ENCODE measurements at places on chromosomes 13 and 19.

- DNase-seq: no peak
These were observed 343.5 kb downstream of the GPC5 start for GRCh38 chr13:91741925-91742324.

DNA sequence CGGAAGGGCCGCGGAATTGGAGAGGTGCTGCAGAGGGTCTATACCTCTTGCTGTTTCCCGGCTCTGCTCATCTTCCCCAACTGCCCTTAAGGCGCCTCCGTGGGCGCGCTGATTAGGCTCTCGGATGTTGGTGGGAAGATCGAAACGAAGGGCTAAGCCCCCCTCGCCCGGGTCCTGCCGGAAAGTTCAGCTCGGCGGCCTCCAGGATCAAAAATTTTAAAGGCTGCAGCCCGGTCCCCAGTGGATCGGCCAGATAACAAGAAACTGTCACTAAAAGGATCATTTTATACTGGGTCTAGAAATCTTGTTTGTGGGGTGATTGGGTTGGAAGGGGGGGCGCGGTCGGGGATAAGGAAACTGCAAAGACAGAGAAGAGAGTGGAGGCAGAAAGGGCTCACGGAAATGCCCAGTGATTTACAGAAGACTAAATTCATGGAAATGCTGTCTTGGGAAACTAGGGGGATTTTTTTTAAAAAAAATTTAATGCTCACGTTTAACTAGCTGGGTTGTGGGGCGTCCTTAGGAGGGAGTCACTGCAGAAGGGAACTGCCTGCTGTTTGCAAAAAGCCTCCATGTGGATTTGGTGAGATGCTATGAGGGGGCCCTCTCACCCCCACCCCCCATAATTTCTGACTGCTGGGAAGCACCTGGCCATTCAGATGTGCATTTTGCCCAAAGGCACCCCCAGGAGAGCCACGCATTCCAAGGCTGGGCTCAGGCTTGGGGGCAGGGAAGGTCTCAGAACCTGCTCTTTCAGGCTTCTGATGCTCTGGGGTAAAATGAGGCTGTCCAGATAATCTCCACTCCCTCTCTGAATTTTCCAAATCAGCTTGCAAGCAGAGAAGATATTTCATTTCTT is 7.7 kb downstream of the CDX2 start:
- DNase-seq: no peak

DNA sequence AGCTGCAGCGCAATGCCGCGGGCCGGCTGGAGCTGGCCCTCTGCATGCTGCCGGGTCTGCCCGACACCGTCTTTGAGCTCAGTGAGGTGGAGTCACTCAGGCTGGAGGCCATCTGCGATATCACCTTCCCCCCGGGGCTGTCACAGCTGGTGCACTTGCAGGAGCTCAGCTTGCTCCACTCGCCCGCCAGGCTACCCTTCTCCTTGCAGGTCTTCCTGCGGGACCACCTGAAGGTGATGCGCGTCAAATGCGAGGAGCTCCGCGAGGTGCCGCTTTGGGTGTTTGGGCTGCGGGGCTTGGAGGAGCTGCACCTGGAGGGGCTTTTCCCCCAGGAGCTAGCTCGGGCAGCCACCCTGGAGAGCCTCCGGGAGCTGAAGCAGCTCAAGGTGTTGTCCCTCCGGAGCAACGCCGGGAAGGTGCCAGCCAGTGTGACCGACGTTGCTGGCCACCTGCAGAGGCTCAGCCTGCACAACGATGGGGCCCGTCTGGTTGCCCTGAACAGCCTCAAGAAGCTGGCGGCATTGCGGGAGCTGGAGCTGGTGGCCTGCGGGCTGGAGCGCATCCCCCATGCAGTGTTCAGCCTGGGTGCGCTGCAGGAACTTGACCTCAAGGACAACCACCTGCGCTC is 3.8 kb upstream of the MAP2K7 start:
- DNase-seq: no peak

DNA sequence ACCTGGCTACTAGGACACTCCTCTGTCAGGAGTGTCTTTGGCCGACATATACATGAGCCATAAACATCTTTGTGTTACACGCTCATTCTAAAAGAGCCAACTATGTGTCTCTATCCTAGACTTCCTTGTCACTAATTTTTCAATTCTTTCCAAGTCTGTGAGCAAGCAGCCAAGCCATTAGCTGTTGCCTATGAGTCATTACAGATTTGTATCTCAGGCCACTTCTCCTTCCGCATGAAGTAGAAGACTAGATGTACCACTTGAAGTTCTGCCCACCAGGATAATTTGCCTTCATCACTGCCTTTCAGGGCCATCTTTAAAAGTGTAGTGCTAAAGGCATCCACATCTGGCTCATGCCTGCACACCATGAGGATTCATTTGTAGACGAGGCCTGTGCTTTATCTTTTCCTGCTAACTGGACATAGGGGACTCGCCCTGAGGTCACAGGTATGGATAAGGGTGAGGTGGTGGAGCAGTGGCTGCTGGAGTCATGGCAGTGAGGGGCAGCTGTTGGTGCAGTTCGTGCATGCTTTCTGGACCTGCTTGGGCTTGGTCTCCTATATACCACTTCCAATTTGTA is 126.1 kb upstream of the KL start:
- DNase-seq: no peak

DNA sequence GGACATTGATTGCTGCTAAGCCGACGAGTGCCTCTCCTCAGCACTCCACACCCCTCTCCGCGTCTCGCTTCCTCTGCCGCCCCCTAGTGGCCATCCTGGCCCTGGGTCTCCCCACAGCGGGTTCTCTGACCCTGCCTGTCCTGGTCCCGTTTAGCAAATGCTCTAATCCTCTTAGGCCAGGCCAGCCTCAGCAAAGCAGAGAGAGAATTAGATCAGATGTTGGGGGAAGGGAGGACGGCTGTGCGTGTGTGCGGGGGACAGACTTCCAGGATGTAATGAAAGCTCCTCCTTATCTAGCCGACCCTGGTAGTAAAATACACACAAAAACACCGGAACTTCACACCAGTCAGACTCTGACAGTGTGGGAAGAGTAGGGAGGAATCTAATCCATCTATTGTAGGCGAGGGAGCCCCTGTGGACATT is 4.5 kb downstream of the TPRX2 start:
- peak; percentile 89 for DNase-seq

Data from HEK293T (cell line).